ENCODE measurements at places on chromosomes 1 and 21.
A peak's percentile ranks its signal among the peaks of the same experiment; 100 is the strongest.

- no peak for DNase-seq
These were observed 259 bp downstream of the KCNT2 start for GRCh38 chr1:196607981-196608380.

- DNase-seq = no peak
These were observed 29.3 kb downstream of the ZNF648 start for GRCh38 chr1:182032251-182032650.

GRCh38 chr1:89721351-89721750 lies 88.4 kb downstream of the LRRC8C start:
- DNase-seq = no peak

- no peak for DNase-seq
These were observed 1.1 kb downstream of the TNFRSF4 start for GRCh38 chr1:1212780-1213344.

GRCh38 chr1:174209347-174210187 lies 50.2 kb downstream of the RABGAP1L start:
- DNase-seq = no peak

GRCh38 chr1:10430216-10431069 lies at the start of gene CENPS:
TSS of gene CENPS (plus strand) at chr1:10430433. CDS start at chr1:10430518, 85 bp downstream.
- DNase-seq = peak; percentile 82

- DNase-seq = no peak
These were observed 82.0 kb downstream of the UBIAD1 start for GRCh38 chr1:11354893-11355553.

GRCh38 chr21:45030682-45031570 lies 43.5 kb upstream of the ADARB1 start:
- DNase-seq = no peak

GRCh38 chr1:231214918-231215680 lies 25.9 kb upstream of the GNPAT start:
- no peak for DNase-seq

- DNase-seq = no peak
These were observed 203.0 kb downstream of the SLC35F3 start for GRCh38 chr1:234107416-234108021.

GRCh38 chr1:58363585-58363984 lies 182.9 kb downstream of the OMA1 start:
- DNase-seq = no peak

DNA sequence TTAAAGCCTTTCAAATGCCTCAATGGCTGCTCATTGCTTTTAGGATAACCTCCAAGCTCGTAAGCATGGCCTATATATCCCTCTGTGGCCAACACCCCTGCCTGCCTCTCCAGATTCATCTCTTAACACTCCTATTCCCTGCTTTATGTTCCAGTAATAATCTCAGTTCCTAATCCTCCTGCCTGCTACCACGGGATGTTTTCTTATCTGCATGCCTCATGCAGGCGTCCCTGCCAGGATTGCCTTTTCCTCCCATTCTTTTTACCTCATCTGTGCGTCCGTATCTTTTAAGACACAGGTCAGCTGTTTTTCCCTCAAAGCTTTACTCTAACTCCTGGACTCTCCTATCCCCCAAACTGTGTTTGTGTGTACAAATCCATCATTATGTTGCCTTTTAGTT lies 36.1 kb downstream of the ZBTB40 start:
- DNase-seq = no peak

- DNase-seq = no peak
These were observed 21.2 kb downstream of the HFM1 start for GRCh38 chr1:91383456-91383855.

- DNase-seq = no peak
These were observed 100.8 kb downstream of the PRDM16 start for GRCh38 chr1:3169665-3170356.

- DNase-seq = no peak
These were observed 13.8 kb downstream of the LRRC39 start for GRCh38 chr1:100164216-100164615.

DNA sequence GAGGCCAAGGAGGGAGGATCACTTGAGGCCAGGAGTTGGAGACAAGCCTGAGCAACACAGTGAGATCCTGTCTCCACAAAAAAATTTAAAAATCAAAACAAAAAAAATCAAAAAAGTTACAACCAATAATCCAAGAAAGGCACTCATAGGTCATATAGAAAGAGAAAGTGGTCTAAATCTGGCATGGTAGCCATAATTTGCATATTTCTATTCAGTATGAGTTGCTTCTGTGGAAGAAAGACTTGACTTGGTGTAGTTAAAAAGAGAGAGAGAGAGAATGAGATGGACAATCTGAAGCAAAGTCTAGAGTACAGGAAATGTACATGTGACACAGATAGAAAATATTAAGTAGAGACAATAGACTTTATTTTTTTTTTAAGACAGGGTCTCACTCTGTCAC lies 22.5 kb downstream of the JMJD4 start:
- DNase-seq = no peak

DNA sequence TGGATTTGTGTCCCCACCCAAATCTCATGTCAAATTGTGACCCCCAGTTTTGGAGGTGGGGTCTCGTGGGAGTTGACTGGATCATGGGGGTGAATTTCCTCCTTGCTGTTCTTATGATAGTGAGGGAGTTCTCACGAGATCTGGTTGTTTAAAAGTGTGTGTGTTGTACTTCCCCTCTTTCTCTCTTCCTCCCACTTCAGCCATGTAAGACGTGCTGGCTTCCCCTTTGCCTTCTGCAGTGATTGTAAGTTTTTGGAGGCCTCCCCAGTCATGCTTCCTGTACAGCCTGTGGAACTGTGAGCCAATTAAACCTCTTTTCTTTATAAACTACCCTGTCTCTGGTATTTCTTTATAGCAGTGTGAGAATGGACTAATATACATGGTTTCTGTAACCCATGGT lies 64.6 kb downstream of the RHOU start:
- DNase-seq = no peak

DNA sequence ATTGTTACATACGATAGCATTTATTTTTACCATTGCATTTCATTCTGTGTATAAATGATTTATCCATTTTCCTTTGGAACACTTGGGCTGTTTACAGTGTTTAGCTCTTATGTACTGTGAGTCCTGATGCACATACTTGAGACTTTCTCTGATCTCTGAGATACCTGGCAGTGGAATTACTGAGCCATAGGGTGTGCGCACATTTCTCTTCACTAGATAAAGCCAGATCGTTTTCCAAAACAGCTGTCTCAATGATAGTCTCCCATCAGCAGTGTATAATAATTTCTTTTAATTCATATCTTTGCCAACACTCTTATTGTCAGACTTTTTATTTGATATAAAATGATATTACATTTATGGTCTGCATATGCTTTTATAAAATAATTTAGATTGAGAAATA lies 66.2 kb downstream of the VPS13D start:
- DNase-seq = no peak

GRCh38 chr1:158999316-159000069 lies 10.2 kb upstream of the IFI16 start:
- DNase-seq = peak; percentile 78

- DNase-seq = no peak
These were observed 21.3 kb downstream of the CHODL start for GRCh38 chr21:18265944-18266343.

- DNase-seq = no peak
These were observed 239.3 kb downstream of the SIPA1L2 start for GRCh38 chr1:232390590-232390989.

GRCh38 chr1:228964178-228965089 lies 229.2 kb downstream of the RHOU start:
- DNase-seq = no peak

- DNase-seq = no peak
These were observed 862 bp upstream of the ID3 start for GRCh38 chr1:23559985-23560741.

DNA sequence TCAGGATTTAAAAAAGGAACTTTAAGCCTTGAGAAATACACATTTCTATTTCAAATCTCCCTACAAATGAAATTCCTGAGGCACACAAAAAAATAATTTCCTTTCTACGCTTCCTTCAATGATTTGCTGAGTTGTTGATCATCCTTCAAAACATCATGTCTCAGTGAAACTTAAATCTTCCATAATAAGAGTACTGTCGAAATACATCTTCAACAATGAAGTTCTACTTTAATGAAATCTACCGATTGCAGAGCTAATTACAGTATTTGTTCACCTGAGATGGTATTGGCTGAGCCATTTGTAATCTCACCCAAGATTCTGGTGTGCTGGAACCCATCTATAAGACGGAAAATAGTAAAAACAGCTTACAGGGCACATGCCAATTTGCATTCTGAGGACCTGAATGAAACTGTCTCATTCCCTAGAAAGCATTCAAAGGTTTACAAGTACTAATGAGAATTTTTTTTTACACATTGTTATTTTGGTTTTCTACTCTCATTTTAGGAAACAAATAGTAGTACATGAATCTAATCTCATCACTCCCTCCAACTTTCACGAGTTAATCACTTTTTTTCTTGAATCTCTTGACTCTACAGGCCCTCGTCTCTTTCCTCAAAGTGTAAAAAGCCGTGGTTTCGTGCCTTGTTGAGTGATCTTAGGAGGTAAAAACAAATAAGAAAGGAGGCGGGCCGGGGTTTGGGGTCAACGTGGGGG lies 1.1 kb downstream of the CHML start:
- no peak for DNase-seq

GRCh38 chr1:229436201-229436600 lies 2.3 kb upstream of the ACTA1 start:
- DNase-seq = no peak

GRCh38 chr1:77756052-77756754 lies 3.4 kb downstream of the USP33 start:
- DNase-seq = no peak

GRCh38 chr1:58162952-58163550 lies 383.5 kb downstream of the OMA1 start:
- DNase-seq = peak; percentile 14

- no peak for DNase-seq
These were observed 10.7 kb downstream of the ABCG1 start for GRCh38 chr21:42229676-42230075.

- no peak for DNase-seq
These were observed 47.1 kb downstream of the ATP2B4 start for GRCh38 chr1:203673550-203674411.

GRCh38 chr21:39946199-39946598 lies 79.0 kb downstream of the PCP4 start:
- no peak for DNase-seq

- no peak for DNase-seq
These were observed 1.1 kb upstream of the SYNC start for GRCh38 chr1:32703479-32704291.

DNA sequence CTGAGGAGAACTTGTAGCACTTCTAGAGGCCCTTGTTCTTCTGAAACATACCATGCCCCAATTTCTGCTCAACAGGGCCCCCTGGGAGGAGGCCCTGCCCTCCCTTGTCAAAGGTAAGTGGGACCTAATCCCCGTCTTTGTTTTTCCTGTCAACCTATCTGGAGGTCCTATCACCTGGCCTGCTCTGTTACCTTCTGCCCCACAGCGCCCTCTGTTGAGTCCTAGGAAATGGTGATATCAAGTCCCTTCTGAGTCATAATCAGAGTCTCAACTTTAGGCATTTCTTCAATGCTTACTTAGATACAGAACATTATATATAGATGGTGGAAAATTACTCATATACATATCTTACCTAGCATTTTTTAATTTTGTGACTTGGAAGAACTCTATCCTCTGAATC lies 28.2 kb upstream of the FCRL4 start:
- no peak for DNase-seq

DNA sequence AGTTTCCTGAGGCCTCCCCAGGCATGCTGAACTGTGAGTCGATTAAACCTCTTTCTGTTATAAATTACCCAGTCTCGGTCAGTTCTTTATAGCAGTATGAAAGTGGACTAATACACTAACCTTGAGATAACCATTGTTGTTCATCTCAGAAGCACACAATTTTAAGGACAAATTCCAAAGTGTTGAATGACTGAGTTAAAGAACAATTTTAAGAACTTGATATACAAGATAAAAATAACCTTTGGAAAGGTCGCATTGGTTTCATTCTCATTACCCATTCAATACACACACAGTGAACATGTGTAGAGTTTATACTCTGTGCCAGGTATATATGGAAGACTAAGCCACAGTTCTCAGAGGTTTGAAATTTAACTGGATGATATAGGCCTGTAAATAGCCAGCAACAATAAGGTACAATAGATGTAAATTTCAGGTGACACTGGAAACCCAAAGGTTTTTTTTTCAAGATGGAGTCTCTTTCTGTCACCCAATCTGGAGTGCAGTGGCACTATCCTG lies 19.1 kb upstream of the SRSF10 start:
- no peak for DNase-seq

GRCh38 chr1:47585141-47585902 lies 147.5 kb downstream of the FOXD2 start:
- DNase-seq = no peak

DNA sequence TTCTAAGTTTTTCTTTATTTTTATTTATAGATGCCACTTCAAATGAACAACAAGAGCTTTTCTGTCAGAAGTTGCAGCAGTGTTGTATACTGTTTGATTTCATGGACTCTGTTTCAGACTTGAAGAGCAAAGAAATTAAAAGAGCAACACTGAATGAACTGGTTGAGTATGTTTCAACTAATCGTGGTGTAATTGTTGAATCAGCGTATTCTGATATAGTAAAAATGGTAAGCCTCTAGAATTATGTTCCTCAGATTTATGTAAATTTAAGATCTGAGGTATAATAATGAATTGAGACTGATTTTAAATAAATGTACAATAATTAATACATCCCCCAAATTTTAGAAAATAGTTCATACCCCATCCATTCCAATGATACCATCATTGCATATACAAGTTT lies 43.9 kb downstream of the PPP2R5A start:
- DNase-seq = no peak

DNA sequence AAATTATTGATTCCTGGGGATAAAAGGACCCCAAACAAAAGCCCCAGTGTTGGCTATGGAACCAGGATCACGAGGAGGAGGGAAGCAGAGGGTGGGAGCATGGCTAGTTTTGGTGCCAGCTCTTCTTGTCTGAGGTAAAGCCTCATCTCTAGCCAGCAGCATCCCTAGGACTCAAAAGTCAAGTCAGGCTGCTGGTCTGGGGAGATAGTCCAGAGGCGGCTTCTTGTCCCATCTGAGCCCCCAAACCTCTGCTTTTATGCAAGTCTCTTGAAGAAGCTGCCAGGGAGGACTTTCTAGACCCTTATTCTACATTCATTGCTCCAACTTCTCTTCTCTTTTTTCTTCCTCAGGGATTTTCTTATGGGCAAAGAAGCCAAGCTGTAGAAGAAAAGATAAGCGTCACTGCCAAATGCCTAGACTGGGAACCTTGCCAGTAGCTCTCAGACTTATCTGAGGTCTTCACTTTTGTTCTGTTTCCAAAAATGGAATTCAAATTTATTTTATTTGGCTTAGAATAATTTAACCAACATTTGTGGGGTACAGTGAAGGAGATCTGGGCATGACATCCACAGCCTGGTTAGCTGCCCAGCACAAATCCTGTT lies 6.9 kb upstream of the ANKRD35 start:
- no peak for DNase-seq

DNA sequence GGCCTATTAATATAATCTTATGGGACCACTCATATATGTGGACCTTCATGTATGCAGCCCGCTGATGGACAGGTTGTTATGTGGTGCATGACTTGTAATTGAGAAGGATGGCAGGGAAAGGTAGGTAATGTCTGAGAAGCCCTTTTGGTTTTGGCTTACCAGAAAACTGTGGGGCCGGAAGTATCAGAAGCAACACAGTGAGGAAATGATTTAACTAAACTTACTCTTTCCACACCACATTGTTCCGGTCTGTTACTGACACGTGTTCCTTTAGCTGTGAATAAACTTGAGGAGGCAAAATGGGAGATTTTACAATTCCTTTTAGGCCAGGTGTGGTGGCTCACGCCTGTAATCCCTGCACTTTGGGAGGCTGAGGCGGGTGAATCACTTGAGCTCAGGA lies 32.4 kb downstream of the KIF1B start:
- DNase-seq = no peak

Measured in amygdala (tissue), 56 donors.